Fibroblast of mammary gland (primary cell): ENCODE measurements at places on chromosomes 1 and 21.

GRCh38 chr1:33420870-33421775, 9.8 kb downstream of the PHC2 start:
- peak; percentile 59 for DNase-seq

- DNase-seq: no peak
Observed at GRCh38 chr1:213394837-213395236, 343.8 kb downstream of the RPS6KC1 start.

DNA sequence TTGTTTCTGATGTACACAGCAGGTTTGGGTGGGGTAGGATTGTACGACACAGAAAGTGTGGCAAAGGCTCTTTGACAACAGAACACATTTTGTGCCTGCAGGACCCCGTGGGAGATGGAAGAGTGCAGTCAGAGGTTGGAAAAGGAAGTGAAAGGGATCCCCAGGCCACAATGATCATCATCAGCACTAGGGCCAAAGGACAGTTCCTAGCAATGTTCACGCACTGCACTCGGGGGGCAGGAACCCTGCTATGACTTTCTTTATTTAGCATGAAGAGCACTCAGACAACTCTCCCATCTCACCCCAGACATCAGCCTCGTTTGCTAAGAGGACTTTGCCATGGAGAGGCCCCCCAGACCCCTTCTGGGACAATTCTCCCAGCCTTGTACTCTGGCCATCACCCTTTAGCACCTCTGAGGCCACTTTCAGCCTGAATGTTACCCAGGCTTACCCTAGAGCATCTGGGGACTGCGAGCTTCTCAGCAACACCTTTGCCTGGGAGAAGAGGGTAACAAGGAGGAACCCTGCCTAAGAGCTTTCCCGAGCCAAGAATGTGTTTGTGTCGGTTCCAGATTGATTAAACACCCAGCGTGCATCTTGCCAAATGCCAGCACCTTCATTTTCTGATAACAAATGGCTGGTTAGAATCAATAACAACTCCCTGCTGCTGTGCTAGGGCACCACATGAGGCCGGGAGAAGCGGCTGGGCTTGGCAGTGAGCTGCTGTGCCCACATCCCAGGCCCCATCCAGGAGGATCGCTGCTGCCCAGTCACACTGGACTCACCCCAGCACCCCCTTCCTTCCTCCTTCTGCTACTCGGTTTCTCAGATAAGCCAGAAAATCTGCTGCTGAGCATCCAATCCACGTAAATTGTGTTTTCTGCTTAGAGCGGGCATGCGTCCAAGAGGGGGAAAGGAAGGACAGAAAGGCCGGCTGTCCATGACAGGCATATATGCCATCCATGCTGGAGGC, 633.1 kb downstream of the AJAP1 start:
- no peak for DNase-seq

DNA sequence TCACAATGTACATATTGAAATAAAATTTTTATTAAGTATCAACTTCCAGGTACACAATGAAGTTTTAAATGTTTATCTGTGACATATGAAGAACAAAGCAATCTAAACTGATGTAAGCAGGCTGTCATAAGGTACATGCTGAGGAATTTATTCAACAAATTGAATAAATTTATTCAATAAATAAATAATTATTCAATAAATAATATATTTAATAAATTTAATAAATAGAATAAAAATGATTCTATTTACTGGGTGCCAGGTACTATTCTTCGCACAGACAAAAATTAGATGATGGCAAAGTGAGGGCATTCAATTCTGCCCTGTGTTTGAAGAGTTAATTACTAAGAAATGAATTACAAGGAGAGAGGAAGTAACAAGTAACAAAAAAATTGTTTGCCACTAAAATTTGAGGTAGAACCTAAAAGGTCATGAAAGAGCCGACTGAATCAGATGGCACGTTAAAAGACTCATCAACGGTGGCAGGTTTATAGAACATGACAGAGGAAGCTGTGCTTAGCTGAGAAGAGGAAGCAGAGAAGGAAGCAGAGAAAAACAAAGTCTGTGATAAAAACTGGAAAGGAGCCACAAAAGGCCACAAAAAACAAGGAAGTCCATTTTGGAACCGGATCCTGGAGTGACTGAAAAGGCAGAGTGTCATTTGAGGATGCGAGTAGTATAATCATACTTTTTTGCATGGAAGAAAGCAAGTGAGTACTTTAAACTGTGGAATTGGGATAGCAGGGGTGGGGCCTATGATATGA, 2.2 kb upstream of the USP24 start:
- no peak for DNase-seq

- DNase-seq: no peak
Observed at GRCh38 chr1:40075266-40075665, 21.8 kb downstream of the PPT1 start.

DNA sequence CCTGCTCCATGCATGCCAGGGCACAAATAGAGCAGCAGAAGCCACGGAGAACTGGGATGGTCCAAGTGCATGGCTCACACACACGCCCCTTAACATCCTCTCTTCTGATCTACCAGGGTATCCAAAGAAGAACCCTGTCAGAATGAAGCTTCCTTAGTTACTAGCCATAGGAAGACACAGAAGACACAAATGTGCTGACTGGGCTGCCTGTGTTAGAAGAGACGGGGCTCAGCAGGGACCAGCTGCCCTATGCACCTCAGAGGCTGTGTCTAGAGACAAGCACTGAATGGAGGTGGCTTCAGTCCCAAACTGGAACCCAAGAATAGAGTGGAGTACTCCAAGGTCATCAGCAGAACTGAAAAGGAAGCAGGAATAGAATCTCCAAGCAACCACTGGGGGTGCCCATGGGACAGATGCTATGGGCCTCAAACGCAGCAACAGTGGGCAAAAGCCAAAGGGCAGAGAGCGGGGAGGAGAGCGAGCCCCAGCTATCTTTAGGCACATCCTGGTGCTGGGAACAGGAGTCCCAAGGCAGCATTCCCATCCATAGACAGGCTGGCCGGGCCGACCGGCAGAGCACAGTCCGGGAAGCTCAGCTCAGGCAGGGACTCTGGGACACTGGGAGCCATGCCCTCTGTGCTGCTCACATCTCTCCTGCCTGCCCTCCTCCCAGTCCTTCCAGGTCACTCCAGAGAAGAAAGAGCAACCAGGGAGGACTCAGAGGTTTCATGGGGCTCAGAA, 9.5 kb downstream of the SLC6A9 start:
- DNase-seq: no peak
